ENCODE measurements at places on chromosomes 3 and 15.

DNA sequence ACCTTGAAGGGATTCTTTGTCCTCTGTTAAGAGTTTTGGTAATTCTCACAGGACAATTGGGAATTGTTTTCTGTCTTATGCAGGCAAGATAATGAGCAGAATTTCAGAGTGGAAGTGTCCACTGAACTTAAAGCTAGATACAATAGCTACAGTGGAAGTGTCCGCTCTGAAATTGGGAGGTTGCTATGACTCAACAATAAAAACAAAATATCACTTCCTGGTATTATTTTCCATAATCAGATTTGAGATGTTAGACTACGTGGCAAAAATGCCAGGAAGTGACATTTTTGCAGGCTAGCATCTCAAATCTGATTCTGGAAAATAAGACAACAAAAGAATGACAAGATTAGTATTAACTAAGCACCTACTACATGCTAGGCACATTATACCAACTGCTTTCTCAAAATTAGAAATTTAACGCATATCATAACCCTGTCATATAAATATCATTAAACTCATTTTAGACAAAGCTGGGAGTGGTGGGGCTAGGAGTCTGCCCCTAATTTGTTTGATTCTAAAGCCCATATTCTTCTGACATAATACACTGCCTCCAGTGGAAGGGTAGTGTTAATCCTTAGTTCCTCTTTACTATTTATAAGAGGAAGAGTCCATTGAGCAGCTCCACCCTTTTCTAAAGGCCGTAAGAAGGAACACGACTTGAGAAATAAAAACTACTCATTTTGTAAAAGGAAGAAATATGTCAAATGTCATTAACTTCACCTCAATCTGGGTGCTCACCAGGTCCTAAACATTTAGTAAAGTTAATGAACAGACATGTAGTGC is 266.9 kb upstream of the STT3B start:
- no peak for DNase-seq

DNA sequence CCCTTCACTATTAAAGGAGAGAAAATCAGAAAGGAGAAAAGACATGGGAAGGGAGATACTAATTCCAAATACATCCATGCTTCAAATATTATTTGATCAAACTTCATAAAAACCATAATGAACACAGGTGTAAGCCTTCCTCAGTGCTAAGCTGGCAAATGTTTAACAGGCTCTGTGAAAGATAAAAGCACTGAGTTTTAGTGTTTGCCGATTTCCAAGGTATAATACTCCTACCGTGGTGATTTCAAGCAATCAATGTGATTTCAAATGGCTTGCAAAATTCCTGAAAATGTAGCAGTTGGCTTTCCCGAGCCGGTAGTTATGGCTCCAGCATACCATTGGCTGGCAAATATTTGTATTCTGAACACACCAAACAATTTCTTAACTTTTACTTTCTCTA is 732.3 kb upstream of the GOLIM4 start:
- no peak for DNase-seq

DNA sequence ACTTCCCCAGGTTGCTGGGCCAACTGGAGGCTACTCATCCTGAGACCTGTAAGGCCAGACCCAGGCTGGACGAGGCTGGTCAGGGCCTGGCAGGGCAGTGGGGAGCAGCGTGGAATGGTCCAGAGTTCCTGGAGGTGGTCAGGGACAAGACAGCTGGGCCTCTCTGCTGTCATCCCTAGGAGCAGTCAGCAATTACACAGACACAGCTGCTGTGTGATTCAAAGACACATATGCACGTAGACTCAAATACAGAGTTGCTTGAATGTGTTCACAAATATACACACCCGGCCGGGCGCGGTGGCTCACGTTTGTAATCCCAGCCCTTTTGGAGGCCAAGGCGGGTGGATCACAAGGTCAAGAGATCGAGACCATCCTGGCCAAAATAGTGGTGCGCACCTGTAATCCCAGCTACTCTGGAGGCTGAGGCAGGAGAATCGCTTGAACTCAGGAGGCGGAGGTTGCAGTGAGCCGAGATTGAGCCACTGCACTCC is 1.5 kb upstream of the CD276 start:
- no peak for DNase-seq

- no peak for DNase-seq
Observed at GRCh38 chr3:62183969-62184368, 189.4 kb downstream of the FEZF2 start.

DNA sequence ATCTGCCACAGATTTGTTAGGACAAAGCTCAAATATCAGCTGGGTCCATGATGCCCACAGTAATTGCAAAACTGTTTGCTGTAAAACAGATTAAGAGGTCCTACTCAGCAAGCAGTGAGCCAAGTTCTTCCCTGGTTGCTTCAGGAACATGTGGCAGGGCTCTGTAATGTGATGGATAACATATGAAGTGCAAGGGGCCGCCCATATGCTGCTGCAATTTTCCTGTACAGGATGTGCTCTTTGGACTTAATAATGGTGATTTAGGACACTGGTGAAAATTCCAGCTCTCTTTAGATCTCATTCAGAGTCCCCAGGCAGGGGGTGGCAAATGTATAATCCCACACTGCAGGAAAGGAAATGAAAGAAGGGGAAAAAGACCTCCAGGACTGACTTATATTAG is 289.4 kb downstream of the LSAMP start:
- DNase-seq = no peak

DNA sequence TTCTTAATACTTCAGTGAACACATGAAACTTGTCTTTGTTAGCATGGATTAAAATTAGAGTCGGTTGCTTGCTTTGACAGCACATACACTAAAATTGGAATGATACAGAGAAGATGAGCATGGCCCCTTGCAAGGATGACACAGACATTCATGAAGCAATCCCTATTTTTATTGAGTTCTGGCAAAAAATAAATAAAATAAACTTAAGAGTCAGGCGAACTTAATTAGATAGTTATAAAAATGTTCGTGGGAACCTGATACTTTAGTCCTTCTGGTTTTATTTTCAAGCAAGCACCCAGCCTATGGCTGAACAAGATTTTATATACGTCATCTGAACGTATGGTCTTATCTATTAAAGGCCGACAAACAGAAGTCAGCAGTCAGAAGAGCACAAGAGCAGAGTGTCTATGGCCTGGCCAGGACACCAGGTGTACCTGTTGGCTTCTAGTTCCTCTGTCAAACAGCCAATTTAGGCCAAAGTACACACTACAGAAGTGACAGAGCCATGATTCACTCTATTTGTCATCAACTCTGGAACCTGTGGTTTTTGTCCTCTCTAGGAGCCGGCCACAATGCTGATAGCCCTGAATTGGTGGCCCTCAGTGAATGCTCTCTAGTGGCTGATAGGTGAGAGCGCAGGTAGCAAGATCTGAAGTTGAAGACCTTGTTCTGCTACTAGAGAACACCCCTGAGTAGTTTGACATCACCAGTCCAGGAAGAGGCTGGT is 64.3 kb downstream of the LEO1 start:
- no peak for DNase-seq

DNA sequence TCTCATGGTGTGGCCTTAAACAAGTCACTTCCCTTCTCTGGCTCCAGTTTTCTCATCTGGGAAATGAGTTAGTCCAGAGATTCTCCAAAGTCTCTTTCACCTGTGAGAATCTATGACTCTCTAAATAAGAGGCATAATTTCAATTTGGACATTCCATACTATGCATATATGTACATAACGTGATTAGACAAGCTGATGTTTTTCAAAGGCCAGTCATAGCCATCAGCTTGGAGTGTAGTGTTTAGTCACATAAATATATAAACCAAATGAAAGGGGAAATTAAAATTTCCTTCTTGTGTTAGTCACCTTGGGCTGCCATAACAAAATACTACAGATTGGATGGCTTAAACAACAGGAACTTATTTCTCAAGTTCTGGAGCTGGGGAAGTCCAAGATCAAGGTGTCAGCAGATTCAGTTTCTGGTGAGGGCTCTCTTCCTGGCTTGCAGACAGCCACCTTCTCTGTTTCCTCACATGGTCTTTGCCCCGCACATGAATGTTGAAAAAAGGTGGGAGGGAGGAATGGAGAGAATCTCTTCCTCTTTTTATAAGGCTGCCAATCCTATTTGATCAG is 19.4 kb downstream of the TMEM41A start:
- no peak for DNase-seq

GRCh38 chr15:56251315-56252095 is 7.8 kb upstream of the RFX7 start:
- DNase-seq = no peak

DNA sequence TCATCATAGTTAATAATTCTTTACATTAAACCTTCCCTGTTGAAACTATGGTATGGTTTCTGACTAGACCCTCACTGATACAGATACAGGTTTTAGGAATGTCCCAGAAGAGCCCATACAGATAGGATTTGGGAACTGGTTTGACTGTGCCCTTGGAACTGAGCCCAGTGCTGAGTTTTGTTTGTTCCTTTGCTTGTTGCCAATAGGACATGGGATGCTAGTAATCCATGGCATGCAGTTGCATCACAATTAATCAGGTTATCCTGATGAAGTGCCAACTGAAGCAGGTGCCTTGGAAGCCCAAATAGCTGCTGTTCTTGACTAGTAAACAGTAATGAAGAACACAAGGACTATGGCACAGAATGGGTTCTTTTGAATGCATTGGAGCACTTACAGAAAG is 230.6 kb downstream of the NEK10 start:
- DNase-seq = no peak

- no peak for DNase-seq
Observed at GRCh38 chr3:177744873-177745606, 547.8 kb upstream of the TBL1XR1 start.

DNA sequence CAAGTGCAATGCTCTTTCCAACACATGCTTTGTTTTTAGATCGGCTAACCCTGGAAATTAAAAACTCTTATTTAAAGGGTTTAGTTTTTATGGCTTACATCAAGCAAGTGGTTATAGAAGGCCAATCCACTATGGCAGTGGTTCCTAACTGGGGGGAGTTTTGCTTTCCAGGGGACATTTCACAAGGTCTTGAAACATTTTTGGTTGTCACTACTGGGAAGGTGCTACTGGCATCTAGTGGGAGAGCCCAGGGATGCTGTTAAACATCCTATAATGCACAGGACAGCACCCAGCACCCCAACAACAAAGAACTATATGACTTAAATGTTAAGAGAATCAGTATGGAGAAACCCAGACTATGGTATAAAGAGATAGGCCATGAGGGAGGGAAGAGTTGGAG is 439.0 kb downstream of the NTRK3 start:
- DNase-seq = no peak

DNA sequence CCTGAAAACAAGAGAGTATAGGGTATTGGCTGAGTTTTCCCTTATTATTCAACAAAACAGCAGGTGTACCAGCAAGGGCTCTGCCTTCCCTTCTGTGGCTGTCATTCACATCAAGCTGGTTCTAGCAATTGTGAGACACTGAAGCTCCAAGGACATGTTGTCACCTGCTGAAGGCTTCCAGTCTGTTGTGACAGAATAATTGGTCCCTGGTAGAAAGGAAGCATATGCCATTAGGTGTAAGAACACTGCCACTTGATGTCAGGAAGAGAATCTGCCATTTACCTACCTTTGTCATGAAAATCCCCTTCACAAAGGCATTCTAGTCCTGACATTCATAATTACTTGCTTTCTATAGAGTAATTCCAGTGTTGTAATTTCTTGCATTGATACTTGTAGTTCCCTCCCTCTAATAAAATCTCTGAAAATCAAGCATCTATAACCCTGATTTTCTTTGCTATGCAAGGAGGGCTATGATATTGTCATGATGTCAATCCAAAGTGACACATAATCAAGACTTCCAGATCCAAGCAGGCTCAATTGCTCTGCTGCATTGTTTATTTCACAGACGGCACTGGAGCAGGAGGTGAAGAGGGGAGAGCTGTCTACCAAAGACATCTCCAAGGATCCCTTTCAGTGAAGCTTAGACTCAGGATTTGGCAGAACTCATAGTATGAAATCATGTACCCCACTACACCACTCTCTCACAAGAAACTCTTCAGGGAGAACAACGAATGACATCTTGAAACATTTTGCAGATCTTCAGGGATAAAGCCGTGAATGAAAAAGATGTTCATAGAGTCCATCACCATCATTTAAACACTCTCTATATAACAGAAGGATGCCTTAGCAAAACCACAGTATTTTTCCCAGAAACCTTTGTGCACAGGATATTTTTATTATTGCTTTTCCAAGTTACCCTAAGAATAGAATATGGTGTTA is 425.3 kb downstream of the RBMS3 start:
- DNase-seq = no peak

GRCh38 chr3:193869221-193870201 is 266.4 kb upstream of the HES1 start:
- no peak for DNase-seq

GRCh38 chr3:71305231-71306206 is 278.0 kb downstream of the FOXP1 start:
- DNase-seq = no peak

- no peak for DNase-seq
Observed at GRCh38 chr3:59085976-59086375, 36.2 kb upstream of the CFAP20DC start.

GRCh38 chr3:30890907-30891306 is 3.6 kb downstream of the GADL1 start:
- DNase-seq = no peak

- DNase-seq = no peak
Observed at GRCh38 chr3:13598201-13598600, 49.3 kb downstream of the FBLN2 start.

- DNase-seq = no peak
Observed at GRCh38 chr3:184944241-184944640, 132.3 kb downstream of the VPS8 start.

DNA sequence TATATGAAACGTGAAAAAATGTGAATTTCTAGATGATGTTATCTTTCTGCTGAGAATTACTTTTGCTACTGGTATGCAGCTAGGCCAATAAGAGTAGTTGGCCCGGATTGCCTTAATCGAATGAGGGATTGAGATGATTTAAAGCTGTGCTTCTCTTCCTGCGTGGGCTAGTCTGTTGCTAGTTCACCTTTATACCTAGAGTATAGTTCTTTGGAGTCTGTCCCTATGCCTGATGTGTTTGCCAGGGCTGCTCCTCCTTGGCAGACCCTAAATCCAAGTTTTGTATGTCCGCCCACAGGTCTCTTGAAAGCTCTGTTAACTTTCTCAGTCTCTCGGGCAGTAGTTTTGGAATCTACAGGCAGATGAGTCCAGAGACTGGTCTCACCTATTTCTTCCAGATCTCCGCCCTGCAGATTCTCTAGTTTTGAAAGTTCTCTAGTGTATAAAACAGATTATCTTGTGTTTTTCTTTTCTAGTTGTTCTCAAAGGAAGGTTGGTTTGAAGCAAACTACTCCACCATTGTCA is 64.9 kb downstream of the MEF2A start:
- DNase-seq = no peak

- DNase-seq = no peak
Observed at GRCh38 chr3:60434323-60434722, 816.9 kb downstream of the FHIT start.

DNA sequence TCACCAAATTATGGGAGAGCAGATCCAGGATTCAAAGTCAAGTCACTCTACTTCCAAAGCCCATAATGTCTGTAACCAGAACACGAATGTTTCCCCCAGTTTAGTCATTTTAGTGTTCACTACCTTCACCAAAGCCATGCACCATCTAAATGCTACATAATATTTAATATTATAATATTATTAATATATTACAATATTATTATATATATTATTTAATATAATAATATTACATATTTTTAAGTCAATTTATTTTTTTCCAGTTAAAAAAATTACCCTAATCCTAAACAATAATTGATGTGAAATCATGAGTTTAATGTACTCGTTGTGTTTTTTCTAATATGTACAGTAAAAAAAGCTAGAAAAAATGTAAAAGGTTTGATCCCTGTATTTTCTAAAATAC is 276.6 kb upstream of the TBL1XR1 start:
- no peak for DNase-seq

- DNase-seq = no peak
Observed at GRCh38 chr3:185753354-185753753, 71.5 kb downstream of the IGF2BP2 start.

GRCh38 chr3:57444469-57444868 is 99.7 kb downstream of the DNAH12 start:
- DNase-seq = no peak

Measured in stimulated activated CD8-positive, alpha-beta memory T cell treated with anti-CD3 and anti-CD28 coated beads, Interleukin-15, amount 100 ng/mL, for 4 hours (primary cell).